ENCODE measurements at places on chromosomes 16 and 17. TPM values are rescaled to one million over a fixed set of nuclear protein-coding genes. Genes with fewer than 3 reads are reported as not detected.

ZFPM1 gene
- 5.2 TPM for polyA plus RNA-seq

TMEM98 gene
- polyA plus RNA-seq: 205 TPM

KRT24 gene
- not detected for polyA plus RNA-seq

MILR1 gene
- 2.6 TPM for polyA plus RNA-seq

DNA sequence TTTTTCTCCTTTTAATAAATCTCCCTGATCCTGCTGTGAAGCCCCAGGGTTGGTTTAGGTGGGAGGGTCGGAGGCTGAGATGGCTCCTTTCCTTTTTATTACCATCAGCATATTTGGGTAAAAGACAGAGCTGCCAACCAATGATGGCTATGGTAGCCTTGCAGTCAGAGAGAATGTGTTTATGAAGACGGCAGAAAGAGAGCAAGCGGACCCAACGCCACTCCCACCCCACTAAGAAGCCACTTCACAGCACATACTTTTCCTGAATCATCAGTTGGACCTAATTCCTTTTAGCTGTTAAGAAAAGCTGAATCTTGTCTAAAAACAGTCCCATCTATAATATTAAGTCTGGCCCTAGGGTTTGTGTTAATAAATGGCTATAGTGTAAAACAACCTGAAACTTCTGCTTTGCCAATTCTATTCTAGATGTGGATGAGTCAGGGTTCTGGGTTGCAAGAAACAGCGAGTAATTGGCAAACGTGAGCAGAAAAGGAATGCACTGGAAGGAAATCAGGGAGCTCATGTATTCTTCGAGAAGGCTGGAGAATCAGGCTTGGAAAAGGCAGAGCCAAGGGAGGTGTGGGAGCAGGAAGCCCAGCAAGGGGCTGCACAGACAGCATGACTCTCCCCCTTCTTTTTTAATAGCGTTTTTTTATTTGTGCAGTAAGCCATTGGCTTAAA lies 34.0 kb upstream of the PRKCA start:
- no peak for DNase-seq

DNA sequence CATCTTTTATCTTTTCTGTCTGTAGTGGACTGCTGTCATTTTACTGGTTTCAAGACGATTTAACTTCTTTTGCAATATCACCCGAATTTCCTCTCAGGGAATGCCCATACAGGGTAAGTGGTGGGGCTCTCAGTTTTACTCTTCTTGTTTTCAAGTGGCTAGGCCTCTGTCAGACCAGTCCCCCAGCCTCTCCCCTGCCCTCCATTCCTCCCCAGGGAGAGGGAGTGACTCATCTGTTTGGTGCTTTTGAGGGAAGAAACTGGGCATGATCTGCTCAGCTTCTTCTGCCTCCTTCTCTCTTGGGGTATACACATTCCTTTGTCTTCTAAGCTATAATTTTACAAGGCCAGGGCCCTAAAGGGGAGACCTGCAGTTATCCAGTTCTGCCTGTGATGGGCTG lies 332.0 kb downstream of the CBLN1 start:
- no peak for DNase-seq

- no peak for DNase-seq
Measured at GRCh38 chr17:6240601-6241000, 170.4 kb downstream of the WSCD1 start.

- DNase-seq: no peak
Measured at GRCh38 chr16:81405702-81406113, 38.9 kb upstream of the CMIP start.

DNA sequence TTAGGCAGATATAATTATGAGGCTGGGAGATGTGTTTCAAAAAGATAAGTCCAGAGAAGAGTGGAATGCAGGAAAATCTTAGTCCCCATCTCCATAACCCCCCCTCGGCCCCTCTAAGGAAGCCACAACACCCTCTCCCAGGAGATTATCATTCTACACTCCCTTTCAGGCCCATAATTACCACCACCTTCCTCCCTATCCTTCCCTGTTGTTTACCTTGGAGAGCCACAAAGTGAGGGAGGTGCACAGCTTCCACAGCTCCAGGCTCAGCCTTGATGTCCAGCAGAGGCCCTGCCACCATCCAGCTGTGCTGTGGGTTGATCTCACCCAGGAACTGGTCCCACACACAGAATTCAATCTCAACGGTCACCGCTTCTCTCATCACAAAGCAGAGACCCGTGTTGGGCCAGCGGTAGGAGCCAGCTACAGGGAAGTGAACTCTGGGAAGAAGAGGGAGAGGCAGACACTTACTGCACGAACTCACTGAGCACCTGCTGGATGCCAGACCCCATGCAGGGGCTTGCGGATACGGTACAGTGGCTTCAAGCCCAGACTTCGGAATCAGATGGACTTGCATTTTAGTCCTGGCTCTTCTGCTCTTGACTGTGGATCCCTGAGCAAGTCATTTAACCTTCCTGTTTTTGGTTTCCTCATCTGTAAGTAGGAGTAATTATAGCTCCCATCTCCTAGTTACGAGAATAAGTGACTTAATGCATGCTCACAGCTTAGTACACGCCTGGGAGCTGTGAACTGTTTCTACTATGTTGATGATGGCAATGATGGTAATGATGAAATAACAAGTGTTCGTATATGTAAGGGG lies 44.1 kb downstream of the MIS12 start:
- no peak for DNase-seq

GRCh38 chr17:37698132-37698910 lies 46.5 kb downstream of the HNF1B start:
- no peak for DNase-seq

- no peak for DNase-seq
Measured at GRCh38 chr16:57727610-57728009, 8.0 kb upstream of the KATNB1 start.

DNA sequence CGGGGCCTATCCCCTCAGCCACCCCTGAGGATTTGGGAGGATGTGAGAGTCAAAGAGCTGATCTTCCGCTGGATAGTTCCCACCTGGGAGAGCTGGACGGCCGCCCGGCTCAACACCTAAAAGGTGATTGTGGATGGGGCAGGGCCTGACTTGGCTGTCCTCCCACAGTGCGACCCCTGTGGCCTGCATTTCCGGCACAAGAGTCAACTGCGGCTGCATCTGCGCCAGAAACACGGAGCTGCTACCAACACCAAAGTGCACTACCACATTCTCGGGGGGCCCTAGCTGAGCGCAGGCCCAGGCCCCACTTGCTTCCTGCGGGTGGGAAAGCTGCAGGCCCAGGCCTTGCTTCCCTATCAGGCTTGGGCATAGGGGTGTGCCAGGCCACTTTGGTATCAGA lies 4.5 kb downstream of the BCL6B start:
- no peak for DNase-seq

DNA sequence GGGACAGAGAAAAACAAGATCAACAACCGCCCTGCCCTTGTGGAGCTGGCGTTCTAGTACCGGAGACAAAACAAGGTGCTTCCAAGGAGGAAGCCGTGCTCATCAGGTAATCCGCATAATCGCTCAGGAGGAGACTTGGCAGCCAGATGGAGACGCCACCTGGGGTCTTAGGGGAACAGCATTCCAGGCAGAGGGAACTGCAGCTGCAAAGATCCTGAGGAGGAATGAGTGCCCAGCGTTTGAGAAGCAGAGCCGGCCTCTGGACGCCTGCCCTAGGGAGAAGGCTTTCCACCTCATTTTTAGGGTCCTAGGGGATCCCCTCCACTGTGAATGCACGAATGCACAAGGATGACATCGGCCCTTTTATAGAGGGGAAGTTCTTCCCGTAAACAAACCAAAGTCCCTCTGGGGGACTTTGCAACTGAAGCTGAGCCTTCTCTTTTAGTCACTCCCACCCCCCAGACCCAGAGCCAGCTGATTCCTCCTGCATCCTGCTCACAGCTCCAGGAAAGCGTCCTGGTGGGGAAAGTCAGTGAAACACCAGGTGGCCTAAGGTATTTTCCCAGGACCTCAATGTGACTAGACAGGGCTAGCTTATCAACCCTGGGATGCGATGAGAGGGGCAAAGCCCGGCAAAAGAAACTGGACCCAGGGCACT lies 13.2 kb upstream of the MPRIP start:
- no peak for DNase-seq

DNA sequence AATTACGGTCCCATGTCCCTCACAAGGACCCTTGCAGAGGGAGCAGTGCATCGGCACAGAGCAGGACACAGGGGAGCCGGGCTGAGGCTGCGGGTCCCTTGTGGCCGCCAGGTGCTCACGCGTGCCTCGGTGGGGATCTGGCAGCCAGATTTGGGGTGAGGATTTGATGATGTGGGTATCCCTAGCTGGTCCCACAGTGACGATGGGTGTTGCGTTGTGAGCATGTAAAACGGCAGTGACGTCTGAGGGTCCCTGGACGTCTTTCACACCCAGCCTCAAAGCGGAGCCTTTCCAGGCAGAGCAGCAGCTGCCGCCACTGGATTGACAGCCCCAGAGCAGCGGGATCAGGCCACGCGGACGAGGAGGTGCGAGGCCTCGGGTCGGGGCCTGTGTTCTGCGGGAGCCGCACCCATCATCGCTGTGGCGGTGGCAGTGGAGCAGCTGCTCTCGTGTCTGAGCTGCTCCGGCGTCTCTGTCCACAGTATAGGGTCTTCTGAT lies 54.6 kb downstream of the WDR45B start:
- DNase-seq: no peak

- peak; percentile 22 for DNase-seq
Measured at GRCh38 chr16:55760310-55761001, 72.4 kb downstream of the CES1 start.

DNA sequence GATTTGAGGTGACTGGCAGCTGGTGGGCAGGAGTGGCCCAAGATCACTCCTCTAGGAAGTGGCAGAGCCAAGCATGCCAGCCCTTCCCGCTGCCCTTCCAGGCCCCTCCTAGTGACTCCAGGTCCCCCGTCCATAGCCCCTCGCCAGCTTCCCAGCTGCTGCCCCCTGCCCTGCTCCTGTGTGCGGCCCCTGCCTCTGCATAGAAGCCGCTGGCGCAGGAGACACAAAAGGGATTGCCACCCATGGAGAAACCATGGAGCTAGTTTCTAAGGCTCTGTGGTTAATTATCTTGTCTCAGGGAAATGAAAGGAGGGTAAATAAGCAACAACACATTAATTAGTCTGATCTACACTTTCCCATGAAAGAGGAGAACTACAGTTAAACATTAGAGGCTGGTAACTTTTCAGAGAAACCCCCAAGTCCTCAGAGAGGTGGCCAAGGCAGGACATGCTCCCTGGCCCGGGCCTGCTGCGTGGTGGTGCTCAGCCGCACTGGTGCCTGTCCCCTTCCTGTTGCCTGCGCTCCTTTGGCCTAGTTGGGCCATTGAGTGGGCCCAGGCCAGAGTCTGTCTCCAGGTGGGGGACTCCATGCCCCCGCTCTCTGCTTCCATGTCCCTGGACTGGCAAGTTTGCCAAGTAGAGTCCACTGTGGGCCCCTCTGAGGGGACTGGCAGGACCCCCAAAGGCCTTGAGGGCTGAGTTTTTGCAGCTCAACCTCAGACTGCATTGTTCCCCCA lies 65.2 kb downstream of the PRMT7 start:
- DNase-seq: no peak

GRCh38 chr17:14933676-14934075 lies 331.4 kb downstream of the PMP22 start:
- no peak for DNase-seq

- DNase-seq: no peak
Measured at GRCh38 chr16:89150090-89150835, 21.3 kb upstream of the CDH15 start.

DNA sequence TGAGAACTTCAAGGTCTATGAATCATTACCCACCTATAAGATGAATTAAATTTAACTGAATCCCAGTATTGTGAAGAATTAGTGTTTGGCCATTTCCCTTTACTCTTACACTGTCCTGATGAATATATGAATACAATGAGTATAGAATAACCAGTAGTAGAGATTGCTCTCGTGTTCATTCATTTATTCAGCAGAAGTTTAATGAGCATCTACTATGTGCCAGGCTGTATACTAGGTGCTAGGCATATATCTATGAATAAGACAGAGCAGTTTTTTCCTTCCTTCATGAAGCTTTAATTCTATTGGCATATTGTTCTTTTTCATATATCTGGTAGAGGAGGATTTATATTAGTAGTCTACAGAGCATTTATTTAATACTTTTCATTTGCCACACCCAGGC lies 6.0 kb downstream of the GOSR1 start:
- DNase-seq: no peak

GRCh38 chr17:31294820-31295488 lies 2.1 kb downstream of the OMG start:
- DNase-seq: no peak

Data from renal pelvis (tissue), 12 donors.